ENCODE measurements at places on chromosomes 12 and 14. TPM values are rescaled to one million over a fixed set of nuclear protein-coding genes. Genes with fewer than 3 reads are reported as not detected.

The CCDC91 gene
- 22.7 TPM for total RNA-seq

The HOXC11 gene
- 0.54 TPM for total RNA-seq

The SOX5 gene
- not detected for total RNA-seq

The RIPK3 gene
- total RNA-seq, result not detected

The EML5 gene
- 0.76 TPM for total RNA-seq

The FSCB gene
- total RNA-seq, result not detected

The KIF26A gene
- 4.4 TPM for total RNA-seq

The GARIN6 gene
- total RNA-seq, result not detected

The HNRNPA1 gene
- total RNA-seq, result 1,520 TPM

The KRT83 gene
- 6.5 TPM for total RNA-seq

Data from A549 treated with CORT108297 at 1 μM for 4 hours (cell line).